ENCODE measurements at places on chromosomes 7 and 10. TPM values are rescaled to one million over a fixed set of nuclear protein-coding genes. Genes with fewer than 3 reads are reported as not detected.

The BAG3 gene
- total RNA-seq: 15.7 TPM

The DENND2A gene
- total RNA-seq: 0.78 TPM

The SERPINE1 gene
- total RNA-seq: 247 TPM

The LIPN gene
- total RNA-seq: not detected

The PIP gene
- not detected for total RNA-seq

All from articular chondrocyte of knee joint (primary cell).